ENCODE measurements at places on chromosomes 7 and 10.

DNA sequence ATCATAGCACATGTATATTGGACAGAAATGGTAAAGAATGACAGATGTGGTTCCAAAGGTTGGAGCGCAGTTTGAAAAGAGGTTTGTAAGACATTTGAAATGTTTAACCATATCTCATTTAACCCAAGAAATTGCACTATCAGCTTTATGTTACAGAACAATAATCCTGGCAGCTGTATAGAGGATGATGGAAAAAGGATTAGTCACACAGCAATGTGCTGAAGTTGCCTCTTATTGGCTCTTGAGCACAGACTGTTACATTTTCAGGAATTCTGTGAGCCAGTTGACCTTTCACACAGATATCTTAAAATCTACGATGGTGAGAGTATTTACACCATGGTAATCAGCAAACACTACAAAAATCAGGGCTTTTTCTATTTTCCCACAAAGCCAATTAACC lies 3.9 kb downstream of the COG5 start:
- no peak for DNase-seq

- no peak for DNase-seq
These were observed 14.5 kb downstream of the ADK start for GRCh38 chr10:74165530-74165901.

DNA sequence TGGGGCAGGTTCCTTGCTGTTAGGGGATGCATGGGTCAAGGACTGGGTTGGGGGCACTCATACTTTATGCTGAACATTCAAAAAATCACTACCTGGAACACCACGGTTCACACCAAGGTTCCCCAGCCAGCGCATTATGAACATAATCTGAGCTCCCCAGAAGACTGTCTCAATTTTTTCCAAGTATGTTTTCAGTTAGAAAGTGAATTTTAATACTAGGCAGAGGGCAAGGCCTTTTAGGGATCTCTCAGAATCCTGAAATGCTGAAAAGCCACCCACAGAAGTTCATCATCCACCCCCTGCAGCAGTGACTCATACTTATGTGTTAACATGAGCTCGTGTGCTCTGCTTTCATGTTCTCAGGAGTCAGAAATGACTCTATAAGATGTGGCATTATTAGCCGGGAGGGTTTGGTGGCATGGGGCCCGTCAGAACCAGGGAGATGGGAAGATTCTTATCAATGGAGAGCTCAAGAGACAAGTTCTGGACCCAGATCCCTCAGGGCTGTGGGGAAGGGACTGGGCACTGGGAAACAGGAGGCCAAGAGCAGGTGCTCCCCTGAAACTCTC lies 185.2 kb upstream of the ITGB1 start:
- DNase-seq, result no peak

- no peak for DNase-seq
These were observed 197.0 kb downstream of the USP6NL start for GRCh38 chr10:11414314-11415038.

GRCh38 chr7:139159900-139160675 lies 50.6 kb upstream of the ZC3HAV1 start:
- DNase-seq, result no peak

DNA sequence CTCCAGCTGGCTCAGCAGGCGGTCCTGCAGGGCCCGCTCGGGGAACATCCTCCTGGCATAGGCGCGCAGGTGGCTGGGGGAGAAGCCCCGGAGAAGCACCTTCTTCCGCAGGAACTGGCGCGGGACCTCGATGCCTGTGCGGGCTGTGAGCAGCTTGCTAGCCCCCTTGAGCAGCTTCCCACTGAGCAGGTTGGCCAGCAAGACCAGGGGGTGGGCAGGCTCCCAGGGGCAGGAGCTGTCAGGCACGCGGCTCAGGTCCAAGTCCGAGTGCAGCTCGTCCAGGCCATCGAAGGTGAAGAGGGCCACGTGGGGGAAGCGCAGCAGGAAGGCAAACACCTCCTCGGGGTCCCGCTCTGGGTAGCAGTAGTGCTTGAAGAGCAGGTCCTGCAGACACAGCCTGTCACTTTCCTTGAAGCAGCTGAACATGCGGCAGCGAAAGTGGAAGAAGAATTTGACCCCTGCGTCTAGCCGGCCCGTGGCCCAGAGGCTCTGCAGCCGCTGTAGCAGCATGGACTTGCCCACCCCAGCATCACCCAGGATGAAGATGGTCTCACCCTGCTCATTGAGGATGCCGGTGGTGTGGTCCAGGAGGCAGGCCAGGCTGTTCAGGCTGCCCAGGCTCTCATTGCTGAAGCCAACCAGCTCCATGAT lies 26.2 kb downstream of the NOD1 start:
- DNase-seq, result no peak

DNA sequence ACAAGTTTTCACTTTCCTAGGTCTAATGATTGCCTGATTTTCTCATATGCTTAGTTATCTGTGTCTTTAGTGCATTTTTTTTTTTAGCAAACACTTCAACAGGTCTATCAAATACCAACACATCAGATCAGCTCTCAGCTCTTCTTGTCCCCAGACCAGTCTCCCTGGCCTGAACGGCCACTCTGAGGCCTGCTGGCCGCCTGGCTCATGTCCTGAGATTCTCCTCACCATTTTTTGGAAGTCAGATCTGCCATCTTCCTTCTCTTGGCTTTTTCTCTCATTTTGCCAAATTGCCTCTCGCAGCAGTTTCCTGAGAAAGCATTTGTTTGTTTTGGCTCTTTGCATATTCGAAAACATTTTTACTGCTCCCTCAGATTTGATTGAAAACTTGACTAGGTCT lies 29.3 kb downstream of the PPP2R2D start:
- no peak for DNase-seq

- DNase-seq, result no peak
These were observed 9.6 kb downstream of the TMEM184A start for GRCh38 chr7:1546274-1546908.

GRCh38 chr10:95246582-95247051 lies 44.2 kb downstream of the PDLIM1 start:
- DNase-seq, result no peak

DNA sequence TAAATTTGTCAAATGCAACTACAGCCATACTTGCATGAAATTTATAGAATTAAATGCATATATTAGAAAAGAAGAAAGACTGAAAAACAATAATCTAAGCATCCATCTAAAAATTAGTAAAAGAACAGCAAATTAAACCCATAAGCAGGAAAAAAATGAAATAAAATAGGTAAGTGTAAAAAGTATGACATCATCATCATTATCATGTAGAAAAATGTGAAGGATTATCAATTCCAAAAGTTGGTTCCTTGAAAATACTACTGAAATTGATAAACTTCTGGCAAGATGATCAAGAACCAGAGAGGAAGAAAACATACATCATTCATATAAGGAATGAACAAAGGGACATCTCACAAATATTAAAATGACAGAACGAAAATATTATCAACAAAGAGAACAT lies 19.6 kb upstream of the HECW1 start:
- DNase-seq, result no peak

- no peak for DNase-seq
These were observed 649.4 kb upstream of the MGMT start for GRCh38 chr10:128817636-128818035.

DNA sequence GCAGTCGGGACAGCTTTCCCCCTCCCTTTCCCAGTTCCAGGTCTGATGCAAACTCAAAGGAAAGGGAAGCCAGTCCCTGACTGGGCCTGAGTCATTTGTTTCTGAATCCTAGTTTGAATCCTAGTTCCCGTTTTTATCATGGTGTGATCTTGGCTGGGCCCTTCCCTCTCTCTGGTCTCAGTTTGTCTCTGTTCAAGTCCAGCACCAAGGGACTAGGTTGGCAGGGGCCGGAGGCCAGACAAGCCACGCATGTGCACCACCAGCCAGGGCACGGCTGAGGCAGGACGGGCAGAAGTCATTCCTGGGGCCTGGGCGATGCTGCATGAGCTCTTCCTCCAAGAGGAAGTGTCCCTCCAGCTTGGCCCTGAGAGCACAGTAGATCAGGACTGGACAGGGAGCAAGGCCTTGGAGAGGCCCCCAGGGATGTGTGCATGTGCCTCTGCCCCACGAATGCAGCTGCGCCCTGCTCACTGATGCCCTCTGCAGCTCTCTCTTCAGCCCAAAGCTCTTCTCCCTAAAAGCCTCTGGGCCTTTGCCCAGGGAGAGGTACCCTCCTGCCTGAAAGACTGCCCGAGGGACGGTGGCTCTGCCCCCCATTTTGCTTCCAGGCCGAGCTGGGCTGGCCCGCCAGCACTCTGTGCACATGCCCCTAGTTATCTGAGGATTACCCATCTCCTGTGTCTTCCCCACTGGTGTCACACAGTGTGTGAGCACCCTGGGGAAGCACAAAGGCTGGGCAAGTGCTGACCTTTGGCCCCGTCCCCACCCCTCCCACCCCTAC lies 86.7 kb downstream of the ZMIZ1 start:
- no peak for DNase-seq

- DNase-seq, result no peak
These were observed 780.2 kb downstream of the MAGI2 start for GRCh38 chr7:78673272-78673671.

- DNase-seq, result no peak
These were observed 45.2 kb downstream of the PCLO start for GRCh38 chr7:83117466-83117865.

- DNase-seq, result peak; percentile 63
These were observed 119.4 kb downstream of the ST7 start for GRCh38 chr7:117072620-117073118.

DNA sequence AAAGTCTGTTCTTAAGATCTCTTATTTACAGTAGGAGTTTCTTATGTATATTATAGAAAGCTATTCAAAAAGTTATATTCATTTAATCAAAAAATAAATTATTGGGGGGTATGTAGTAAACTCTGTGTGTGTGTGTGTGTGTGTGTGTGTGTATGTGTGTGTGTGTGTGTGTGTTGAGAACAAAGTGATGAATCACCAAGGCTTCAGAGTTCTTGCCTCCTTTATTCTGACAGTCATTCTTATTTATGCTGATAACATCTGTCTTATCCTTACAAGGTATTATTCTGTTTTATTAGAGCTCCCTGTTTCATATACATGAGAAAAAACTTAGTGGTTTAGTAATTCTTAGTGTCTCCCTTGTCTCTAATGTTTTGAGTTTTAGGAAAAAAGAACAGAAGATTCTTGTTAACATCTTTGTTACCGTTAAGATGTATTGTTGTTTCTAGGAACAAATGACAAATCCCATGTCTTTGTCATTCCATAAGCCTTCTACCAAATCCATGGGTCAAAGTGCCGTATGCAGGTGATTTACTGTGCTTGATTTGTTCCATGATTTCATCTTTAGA lies 424.0 kb downstream of the EXOC4 start:
- DNase-seq, result no peak

- no peak for DNase-seq
These were observed 97.5 kb upstream of the CCDC6 start for GRCh38 chr10:60003651-60004523.

DNA sequence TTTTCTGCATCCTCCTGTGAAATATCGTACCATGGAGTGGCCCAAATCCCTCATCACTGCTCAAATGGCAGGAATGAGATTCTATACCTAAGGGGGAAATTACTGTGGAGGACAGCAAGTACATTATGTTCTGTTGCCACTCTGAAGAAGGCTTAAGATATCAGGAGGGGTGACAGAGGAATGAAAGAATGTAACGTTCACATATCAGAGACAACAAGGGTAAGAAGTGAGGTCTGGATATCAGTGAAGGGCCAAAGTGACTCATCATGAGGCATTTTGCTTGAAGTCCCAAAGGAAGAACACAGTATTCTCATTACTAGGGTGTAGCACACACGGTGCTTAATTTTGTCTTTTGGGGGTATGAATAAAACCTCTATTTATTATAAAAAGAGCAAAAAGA lies 71.5 kb upstream of the SLC13A1 start:
- DNase-seq, result no peak

DNA sequence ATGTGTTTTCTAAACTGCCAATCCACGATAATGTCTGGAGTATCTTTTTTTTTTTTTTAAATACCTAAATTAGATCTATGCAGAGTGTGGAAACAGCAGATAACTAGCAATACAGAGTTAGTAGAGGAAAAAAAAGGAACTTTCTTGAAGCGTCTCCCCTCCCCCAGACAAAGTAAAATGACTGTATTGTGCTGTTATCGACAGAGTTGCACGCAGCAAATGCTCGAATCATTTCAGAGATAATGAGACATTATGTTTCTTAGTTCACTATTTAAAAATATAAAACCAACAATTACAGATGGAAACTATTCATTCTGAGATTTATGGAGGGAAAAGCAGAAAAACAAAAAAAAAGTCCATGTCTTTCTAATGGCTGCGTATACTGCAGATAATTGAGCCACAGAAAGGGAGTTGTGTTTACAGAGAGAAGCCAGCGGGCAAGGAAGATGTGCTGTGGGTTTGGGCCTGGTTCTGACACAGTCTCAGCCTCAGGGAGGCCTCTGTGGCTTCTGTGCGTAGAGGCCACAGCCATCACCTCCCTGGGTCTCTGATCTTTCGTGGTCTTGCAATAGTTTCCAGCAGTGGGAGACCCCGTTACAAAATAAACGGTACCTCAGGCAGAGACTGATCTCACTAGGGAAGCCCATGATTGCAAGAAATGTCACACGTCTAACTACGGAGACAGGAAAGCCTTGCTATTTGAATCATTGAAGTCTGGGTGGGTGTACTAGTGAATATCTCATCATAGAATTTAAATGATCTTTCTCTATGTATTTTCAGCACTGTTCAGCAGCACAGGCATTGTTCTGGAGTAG lies 19.1 kb upstream of the KLF6 start:
- DNase-seq, result no peak

GRCh38 chr7:157461573-157462418 lies 125.0 kb downstream of the DNAJB6 start:
- no peak for DNase-seq

DNA sequence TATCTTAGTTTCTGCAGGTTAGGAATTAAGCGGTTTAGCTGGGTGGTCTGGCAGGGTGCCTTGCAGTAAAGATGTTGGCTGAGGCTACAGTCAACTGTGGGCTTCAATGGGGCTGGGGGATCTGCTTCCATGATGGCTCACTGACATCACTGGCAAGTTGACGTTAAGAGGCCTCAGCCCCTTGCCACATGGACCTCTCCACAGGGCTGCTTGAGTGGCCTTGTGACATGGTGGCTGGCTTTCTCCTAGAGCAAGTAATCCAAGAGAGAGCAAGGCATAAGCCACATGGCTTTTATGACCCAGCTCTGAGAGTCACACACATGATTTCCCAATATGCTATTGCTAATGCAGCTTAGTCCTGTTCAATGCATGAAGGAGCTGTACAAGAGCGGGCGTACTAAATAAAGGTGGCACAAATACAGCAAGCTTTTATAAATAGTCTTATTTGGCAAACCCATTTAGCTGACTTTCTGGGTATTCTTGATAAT lies 109.1 kb downstream of the SEPTIN7 start:
- DNase-seq, result no peak

DNA sequence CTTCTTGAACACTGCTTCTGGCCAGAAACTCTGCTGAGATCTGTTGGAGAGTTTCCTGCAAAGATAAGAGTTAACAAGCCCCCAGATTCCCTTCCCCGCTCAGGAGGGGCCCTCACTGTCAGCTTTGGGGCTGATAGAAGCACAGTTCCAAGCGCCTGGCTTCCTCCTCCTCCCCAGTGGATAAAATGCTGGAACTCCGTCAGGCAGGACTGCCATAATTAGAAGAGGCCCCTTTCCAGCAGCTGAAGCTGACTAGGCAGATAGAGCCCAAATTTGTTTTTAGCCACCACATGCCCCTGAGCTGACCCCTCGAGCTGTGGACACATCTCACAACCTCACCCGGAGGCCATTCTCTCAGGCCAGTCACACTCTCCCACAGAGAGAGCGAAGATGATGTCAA lies 89.4 kb downstream of the TBXAS1 start:
- DNase-seq, result no peak

- no peak for DNase-seq
These were observed 181.7 kb downstream of the SRPK2 start for GRCh38 chr7:105206985-105207384.

Data from C1 segment of cervical spinal cord (tissue), 14 donors.